ENCODE measurements at places on chromosomes 3 and 15.

DNA sequence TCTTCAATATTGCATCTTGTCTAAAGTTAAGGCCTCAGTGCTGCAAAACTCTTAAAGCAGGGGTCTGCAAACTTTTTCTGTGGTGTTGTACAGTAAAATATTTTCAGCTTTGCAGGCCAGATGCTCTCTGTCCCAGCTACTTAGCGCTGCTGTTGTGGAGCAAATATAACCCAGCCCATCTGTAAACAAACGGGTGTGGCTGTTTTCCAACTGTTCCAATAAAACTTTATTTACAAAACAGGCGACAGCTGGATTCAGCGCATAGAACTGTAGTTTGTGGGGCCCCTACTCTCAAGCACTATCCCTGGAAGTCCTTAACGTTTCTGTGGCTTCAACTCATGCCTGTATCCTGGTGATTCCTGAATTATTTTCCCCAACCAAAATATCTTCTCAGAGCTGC lies 365.0 kb downstream of the FOXP1 start:
- DNase-seq = no peak

DNA sequence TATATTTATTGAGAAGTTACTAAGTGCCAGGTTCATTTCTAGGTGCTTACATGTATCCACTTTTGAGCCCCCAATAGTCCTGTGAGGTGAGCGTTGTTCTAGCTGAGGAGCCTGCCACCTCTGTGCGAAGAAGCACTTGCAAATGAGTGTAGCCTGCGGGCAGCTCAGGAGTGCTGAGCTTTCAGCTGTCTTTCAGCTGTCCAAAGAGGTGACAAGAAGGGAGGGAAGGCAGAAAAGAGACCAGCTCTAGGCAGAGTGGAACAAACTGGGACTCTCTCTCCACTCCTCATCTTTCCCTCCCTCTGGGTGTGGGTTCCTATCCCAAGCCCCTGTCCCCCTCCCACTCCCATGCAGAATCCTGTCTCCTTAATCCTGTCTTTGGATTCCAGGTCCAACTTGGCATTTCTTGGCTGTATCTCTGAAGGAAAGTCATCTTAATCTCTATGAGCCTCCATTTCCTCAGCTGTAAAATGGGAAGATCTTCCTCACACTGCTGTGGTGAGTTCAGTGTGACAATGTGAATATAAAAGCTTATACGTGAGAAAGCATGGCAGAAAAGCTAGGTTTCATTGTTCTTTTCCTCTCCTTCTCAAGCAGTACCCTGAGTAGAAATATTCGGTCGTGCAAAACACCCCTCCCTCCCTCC lies 6.7 kb upstream of the SRP14 start:
- DNase-seq = no peak

DNA sequence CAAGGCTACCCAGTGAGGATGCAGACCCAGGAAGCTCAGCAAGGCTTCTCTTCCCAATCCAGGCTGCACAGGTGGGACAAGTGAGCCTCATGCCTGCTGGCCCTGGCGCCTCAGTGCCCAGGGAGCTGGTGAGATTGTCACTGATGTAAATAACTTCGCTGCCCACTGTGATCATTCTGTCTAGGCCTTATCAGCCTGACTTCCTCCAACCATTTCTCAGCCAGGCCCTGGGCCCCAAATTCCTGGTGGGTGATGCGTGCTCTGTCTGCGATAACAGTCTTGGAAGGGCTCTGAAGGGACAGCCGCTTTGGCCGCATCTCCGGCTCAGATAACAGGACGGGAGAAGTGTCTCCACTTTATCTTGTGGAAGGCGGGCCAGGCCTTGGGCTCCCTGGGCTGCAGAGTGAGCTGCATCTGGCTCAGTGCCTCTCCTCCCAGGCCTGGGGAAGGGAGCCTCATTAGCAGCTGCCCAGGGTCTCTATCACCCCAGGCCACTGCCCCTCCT lies 2.2 kb upstream of the FBLN2 start:
- DNase-seq = no peak

- no peak for DNase-seq
These were observed 92.6 kb upstream of the ARRDC4 start for GRCh38 chr15:97867870-97868269.

GRCh38 chr3:182212479-182213076 lies 500.9 kb downstream of the SOX2 start:
- DNase-seq = no peak

GRCh38 chr3:57383406-57383805 lies 90.9 kb upstream of the ASB14 start:
- no peak for DNase-seq

GRCh38 chr3:33372218-33373081 lies 67.8 kb downstream of the UBP1 start:
- peak; percentile 59 for DNase-seq
